ENCODE measurements at places on chromosomes 5 and 9.

GRCh38 chr9:89236955-89237573 is 58.4 kb upstream of the SHC3 start:
- DNase-seq, result no peak

GRCh38 chr5:143800715-143801114 is 11.2 kb upstream of the HMHB1 start:
- DNase-seq, result no peak

DNA sequence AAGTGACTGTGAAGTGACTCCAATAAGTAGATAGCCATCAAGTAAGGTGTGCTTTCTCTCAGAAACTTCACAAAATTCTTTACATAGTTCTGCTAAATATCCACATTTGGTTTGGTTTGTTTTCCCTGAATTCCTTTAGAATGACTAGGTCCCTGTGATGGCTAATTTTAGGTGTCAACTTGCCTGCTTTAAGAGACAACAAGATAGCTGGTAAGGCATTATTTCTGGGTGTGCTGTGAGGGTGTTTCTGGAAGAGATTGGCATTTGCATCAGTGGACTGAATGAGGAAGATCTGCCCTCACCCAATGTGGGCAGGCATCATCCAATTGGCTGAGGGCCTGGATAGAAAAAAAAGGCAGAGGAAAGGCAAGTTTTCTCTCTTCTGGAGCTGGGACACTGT is 8.3 kb upstream of the PTBP3 start:
- DNase-seq, result peak; percentile 38

DNA sequence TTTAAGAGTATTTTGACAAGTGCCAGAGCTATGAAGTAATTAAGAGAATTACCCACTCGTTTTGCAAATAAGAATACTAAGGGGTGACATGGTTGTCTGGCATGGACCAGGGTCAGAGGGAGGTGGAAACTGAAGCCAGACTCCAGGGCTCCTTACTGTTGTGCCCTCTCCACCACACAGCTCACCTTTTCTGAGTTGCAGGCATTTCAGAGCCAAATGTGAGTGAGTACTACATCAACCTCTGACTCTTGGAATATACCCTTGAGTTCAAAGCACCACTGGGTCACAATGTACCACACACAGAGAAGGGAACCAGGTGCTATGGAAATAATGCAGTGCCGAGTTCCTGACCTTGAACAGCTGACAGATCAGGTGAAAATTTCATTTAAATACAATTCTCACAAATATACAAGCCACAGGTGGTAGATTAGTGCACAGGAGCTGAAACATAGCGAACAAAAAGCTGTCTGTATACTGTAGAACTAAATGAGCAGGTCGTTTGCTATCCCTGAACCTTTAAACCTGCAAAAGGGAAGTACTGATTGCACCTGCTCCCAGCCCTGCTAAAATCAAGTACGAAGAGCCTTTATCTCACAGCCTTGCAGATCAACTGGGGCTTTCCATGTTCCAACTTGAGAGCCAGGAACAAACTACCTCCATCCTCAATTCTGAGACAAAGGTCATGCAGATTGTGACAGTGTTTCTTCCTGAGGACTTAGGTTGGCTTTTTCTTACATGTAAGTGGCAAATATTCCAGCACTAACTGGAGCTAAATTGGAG is 57.0 kb downstream of the GOLM1 start:
- no peak for DNase-seq

GRCh38 chr9:8074713-8075286 is 275.2 kb upstream of the DMAC1 start:
- no peak for DNase-seq

GRCh38 chr5:101677961-101678360 is 618.1 kb downstream of the SLCO4C1 start:
- no peak for DNase-seq

DNA sequence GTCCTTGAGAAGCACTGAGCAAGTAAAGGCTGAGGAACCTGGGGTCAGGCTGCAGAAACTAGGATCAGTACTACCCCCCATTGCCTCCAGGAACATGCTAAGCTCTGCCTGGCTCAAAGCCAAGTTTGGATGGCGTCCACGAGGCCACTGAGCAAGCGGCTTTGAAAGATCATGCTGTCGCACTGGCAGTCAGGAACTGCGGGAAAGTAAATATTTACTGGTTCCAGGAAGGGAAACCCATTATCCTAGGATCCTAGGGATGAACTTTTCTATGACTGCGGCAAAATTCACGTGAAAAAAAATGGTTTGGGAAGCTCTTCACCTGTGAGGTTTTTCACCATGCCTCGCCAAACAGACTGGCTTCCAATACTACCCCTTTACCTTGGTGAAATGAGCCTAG is 75.3 kb upstream of the PJA2 start:
- DNase-seq, result peak; percentile 58

- DNase-seq, result peak; percentile 62
Measured at GRCh38 chr9:88258601-88259000, 120.3 kb upstream of the SPATA31C2 start.

Data from cardiac muscle cell (in vitro differentiated cells and primary cell).